ENCODE measurements at places on chromosomes 1 and 21. TPM values are rescaled to one million over a fixed set of nuclear protein-coding genes. Genes with fewer than 3 reads are reported as not detected.

FAM72A gene
- 29.2 TPM for total RNA-seq

DNA sequence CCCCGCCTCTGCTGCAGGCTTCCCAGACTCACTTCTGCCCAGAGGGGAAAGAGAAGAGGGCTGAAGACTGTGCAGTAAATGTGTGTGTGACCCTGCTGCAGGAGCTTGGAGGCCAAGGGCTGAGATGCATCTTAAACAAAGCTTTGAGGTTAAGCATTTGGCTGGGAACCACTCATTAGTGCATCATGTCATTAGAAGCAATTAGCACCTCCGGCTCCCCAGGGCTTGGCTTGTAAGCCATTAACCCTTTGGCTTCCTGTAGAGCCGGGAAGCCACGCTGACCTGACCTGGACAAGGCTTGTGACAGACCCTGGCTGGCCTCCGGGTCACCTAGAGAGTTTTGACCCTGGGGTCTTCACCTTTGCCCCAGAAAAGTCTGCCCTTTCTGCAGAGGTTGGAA, 77.0 kb downstream of the CSMD2 start:
- DNase-seq = no peak

DNM3 gene
- total RNA-seq = 0.46 TPM

GRCh38 chr1:183283286-183283685, 97.2 kb downstream of the LAMC2 start:
- no peak for DNase-seq

GRCh38 chr1:85417017-85417416, 47.9 kb downstream of the DDAH1 start:
- no peak for DNase-seq

CLCA1 gene
- total RNA-seq = 0.08 TPM

DNA sequence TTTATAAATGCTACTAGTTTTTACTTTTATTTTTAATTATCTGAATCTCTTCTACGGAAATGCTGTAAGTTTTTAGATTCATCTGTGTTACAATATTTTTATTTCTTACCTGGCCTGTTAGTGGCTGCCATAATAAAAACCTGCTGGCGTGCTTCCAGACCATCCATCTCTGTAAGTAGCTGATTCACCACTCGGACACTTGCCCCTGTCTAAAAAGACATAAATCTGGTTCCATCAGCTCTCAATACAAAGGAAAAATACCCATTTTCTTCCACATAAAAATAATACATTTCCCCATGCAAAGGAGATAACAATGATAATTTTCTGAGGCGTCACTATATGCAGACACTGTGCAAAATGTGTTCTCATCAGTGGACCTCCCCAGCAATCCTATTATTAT, 62.0 kb downstream of the NVL start:
- DNase-seq = no peak

UMODL1 gene
- total RNA-seq = 0.18 TPM

DNA sequence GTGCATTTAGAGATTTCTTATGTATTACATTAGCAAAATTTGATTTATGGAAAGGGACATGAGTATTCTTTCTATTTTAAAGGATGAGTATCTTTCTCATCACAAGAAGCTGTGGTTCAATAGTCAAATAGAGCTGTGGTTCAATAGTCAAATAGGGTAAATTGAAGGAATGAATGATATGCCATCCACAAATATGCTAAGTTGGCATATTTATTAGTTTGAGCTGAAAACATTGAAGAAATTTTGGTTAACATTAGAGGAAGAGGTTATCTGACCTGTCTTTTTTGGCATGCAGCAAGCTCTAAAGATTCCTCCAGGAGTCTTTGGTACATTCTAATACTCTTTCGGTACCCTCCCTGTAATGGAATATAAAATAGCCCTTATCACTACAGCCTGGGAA, 4.8 kb downstream of the OR2L8 start:
- no peak for DNase-seq

KCND3 gene
- total RNA-seq = not detected

DNA sequence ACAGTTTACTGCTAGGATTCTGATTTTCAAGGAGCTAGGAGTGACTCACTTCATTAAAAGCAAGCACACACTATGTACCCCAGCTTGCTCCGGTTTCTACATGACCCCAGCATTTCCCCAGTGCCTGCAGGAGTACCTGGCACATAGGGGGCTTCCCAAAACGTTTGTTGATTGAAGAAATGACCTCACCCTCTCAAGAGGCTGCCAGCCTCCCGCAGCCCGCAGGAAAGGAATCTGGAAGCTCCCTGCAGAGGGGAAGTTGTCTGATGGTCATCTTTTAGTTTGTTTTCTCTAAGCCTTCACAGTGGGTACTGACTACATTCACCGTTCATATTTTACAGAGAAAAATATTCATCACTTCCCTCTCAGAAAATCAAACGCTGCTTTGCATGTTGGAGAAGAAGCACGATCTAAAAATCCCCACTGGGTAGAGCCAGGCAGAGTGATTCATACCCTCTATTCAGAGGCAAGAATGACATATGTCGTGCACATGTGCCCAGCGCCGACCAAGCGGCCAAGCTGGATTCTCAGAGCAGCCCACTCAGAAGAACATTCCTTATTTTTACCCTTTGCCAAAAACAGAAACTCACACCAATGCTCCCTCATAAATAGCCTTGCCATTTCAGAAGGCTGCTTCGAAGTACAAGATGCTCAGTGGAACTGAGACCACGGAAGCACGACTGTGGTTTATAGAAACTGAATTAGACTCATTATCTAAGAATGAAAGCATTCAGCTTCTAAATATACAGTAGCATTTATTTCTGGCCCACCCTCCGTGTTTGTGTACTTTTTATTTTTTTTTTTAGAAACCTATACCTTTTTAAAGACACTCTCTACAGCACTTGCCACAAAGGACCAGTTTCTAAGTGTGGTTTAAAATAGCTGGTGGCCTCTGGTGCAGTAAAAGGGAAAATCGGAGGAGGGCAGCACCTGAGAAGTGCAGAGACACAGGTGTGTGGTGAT, 143.2 kb downstream of the MIS18A start:
- no peak for DNase-seq

DNA sequence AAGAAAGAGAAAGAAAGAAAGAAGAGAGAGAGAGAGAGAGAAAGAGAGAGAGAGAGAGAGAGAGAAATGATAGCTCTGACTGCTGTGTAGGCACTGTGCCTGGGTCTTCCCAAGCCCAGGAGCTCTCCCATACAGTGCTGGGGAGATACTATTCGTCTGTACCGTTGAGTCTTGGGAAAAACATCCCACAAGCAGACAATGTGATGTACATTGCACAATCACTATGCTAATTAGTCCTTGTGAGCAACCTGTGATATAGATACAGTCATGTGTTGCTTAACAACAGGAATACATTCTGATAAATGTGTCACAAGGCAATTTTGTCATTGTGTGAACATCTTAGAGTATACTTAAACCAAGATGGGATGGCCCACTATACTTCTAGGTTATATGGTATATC, 381.0 kb downstream of the HHAT start:
- DNase-seq = no peak

GRCh38 chr1:34749992-34750391, 4.9 kb upstream of the GJB5 start:
- DNase-seq = no peak

MAP3K21 gene
- total RNA-seq = 3.1 TPM

XCL2 gene
- not detected for total RNA-seq

DNA sequence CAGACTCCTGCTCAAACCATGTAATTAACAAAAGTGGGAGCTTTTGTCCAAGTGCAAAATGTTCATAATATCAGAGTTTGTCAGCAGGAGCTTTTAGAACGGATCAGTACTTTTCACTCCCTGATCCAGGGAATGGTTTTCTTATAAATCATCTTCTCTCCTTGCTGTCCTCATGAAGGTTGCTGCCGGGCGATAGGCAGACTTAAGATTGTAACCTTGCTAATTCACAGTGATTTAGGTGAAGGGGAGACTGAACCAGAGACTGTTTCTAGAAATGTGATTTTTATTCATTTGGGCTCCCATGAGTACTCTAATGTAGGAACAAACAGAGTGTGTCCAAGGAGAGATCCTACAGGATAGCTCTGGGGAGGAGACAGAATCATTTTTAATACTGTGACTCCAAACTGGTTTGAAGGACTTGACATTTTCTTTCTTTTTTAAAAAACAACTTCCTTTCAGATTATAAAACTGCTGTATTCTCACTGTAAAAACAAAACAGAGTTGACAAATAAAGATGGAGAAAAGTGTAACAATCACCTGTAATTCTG, 23.7 kb downstream of the ELAVL4 start:
- no peak for DNase-seq

GRCh38 chr21:32548978-32549377, 36.3 kb downstream of the TCP10L start:
- DNase-seq = no peak

AIRE gene
- not detected for total RNA-seq

FCAMR gene
- not detected for total RNA-seq

CFAP45 gene
- 1.6 TPM for total RNA-seq

DNA sequence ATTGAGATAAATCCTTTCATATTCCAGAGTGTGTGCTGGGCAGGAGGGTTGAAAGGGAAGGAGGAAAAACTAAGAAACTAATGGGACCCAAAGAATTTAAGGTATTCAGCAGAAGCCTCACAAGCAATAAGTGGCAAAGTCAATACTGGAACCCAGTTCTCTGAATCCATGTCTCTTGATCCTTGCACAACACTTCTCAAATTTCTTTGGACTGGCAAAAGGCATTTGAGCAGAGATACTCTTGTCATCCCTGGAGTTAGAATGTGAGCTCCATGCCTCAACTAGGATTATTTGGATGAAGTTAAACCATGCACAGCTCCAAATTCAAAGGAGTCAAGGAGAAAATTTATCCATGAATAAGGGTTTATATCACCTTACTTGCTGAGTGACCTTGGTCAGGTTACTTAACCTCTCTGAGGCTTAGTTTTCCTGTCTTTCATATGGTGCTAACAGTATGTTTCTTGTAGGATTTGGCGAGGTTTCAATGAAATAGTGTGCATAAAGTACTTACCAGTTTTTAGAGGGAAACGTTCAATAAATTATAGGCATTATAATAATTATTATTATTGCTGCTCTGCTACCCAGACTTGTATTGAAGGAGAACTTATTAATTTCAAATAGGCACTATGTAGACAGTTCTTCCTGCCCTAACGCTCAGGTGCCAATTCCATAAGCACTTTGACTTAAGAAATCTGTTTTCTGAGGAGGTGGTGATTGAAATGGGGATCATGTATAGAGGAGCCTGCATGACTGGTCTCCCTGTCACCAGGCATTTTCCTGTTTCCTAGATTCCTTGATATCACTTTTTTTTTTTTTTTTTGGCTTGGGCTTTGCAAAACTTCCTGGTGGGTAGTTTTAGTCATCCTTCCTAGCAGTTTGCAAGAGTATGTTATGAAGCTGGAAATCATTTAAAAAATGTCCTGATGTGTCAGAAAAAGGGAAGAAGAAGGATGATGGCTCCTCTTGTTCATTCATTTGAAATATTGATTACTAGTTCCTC, 125.0 kb upstream of the JUN start:
- no peak for DNase-seq

DNA sequence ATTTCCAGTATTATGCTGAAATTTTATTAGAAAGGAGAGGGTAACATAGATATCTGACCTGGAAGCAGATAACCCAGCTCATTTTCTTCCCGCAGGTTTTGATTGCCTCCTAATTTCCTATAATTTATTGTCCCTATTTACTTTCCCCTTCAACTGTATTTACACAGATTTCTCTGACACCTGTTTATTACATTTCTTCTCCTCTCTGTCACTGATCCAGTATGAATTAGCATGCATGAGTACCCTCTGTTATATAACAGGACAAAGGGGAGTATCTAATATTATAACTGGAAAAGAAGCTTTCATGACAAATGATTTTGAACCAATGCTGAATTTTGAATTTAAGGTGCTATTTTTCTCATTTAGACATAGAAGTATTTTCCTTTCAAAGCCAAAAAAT, 37.4 kb downstream of the DENND1B start:
- no peak for DNase-seq

RNF115 gene
- total RNA-seq = 14.5 TPM

DNA sequence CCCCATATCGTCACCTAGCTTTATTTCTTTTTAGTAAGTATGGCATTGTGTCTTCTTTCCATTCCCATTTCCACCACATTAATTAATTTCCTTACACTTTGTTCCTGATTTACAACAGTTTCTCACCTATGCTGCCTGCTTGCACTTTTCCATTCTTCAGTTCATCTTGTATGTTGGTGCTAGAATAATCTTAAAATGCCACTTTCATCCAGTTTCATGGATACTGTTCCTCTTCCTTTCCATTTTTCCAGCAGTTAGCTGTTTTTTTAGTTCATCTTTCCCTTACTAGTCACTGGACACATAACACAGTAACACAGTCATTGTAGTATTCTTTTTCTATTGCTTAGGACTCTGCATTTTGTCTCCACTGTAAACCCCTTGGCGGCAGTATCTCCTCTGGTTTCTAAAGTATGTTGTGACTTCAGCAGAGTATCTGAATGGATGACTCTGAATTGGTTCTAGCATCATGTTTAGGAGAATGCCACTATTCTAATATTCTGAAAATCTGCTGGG, 2.1 kb downstream of the CDC7 start:
- no peak for DNase-seq

CLCC1 gene
- total RNA-seq = 28.4 TPM

DNA sequence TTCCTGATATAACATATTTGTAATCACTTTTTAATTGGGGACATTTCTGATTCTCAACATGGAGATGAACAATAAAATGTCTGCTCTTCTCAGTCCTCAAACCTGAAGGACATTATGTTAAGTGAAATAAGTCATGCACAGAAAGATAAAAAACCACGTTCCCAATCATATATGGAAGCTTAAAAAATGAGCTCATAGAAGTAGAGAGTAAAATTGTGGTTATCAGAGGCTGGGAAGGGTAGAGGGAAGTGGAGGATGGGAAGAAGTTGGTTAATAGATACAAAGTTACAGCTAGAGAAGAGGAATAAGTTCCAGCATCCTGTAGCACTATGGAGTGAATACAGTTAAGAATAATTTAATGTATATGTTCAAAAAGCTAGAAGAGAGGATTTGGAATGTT, 1.5 kb upstream of the CD48 start:
- no peak for DNase-seq

- no peak for DNase-seq
Measured at GRCh38 chr1:244897476-244898254, 33.3 kb upstream of the HNRNPU start.

GBP5 gene
- total RNA-seq = 0.10 TPM

DNA sequence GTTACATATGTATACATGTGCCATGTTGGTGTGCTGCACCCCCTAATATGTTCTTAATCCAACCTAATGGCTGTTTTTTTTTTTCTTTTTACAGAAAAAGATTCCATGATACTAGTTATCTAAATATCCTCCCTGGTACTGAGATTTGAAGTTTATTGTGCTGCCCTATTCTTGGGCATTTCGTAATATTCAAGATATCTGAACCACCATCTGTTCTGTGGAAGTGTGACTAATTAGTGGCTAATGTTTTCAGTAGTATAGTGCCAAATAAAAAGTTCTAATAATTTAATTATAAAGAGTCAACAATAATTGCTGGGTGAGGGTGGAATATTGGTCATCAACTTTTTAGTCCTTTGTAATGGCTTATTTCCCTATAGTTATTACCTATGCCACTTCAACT, 217.5 kb downstream of the GABPA start:
- no peak for DNase-seq
